ENCODE measurements at places on chromosomes 7 and 10.

- no peak for DNase-seq
These were observed 80.3 kb downstream of the KLF6 start for GRCh38 chr10:3704565-3705325.

GRCh38 chr10:46542567-46543465 lies 13.6 kb downstream of the GPRIN2 start:
- no peak for DNase-seq

- no peak for DNase-seq
These were observed 28.1 kb downstream of the AGAP3 start for GRCh38 chr7:151114151-151115090.

GRCh38 chr10:15472008-15472407 lies 100.9 kb upstream of the FAM171A1 start:
- no peak for DNase-seq

- no peak for DNase-seq
These were observed 285.9 kb upstream of the SMIM30 start for GRCh38 chr7:113404245-113404644.

- no peak for DNase-seq
These were observed 112.5 kb downstream of the PRPF18 start for GRCh38 chr10:13699216-13699615.

- no peak for DNase-seq
These were observed 167.1 kb downstream of the ELMO1 start for GRCh38 chr7:37281368-37282092.

GRCh38 chr10:48242171-48242904 lies 32.2 kb downstream of the FRMPD2 start:
- DNase-seq, result no peak

- no peak for DNase-seq
These were observed 87.3 kb upstream of the TES start for GRCh38 chr7:116122972-116123595.

- DNase-seq, result peak; percentile 23
These were observed 45.8 kb downstream of the HDAC9 start for GRCh38 chr7:18541181-18541870.

DNA sequence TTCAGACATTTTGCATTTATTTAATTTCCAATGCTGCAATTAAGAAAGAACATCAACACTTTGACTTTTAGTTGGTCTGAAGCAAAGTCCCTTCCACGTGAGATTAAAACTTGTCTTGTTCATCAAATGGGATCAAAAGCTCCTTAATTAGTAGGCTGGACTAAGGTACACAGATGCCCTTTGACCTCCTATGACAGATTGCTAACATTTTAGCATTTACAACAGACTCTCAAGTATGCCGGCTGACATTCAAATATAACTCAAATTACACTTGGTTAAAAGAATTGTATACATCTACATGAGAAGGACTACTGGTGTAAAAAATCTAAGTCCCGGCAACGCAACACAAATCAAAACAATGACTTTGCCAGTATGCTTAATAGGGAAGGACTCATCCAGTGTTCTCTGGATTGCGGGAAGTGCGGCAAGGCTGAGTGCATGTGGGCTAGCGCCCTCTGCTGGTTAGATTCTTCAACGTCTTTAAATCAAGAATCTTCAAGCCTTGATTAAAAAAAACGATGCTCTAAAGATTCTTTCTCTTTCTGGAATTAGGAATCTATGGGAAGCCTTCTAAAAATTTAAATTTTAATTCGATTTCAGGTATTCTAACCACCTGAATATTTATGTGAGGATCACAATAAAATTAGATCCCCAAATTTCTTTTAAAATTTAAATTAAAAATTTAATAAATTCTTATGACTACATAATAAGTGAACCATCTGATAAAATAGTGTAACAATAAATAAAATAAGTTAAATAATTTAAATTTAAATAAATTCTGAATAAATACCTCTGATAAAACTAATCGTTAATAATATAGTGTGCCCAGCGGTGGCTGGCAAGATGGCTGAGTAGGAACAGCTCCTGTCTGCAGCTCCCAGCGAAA lies 444.7 kb downstream of the DGKB start:
- DNase-seq, result peak; percentile 3

GRCh38 chr7:66626331-66626934 lies 2.2 kb upstream of the KCTD7 start:
- DNase-seq, result no peak

DNA sequence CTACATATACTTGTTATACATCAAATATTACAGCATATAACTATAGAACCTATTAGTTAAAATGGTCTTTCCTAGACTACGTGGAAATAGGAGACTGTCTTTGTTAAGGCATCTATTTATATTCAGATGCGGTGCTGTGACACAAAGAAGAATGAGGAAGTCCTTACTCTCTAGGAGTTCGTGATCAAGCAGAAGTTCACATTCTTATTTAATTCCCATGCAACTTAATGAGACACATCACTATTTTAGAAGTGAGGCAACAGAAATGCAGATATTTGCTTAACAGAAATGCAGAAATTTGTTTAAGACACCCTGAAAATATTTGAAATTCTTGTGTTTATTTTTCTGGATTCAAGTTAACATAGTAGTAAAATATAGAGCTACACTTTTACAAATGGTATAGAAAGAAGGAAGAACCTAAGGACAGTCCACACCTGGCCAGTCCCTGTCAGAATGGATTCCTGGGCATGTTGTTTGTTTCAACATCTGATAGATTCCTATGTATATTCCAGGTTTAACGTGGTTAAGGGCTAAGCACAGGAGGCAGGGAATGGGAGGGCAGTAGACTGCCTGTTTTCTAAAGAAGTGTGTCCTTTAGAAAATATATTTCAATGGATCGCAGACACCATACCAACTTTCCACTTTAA lies 70.6 kb upstream of the NXPH1 start:
- no peak for DNase-seq

DNA sequence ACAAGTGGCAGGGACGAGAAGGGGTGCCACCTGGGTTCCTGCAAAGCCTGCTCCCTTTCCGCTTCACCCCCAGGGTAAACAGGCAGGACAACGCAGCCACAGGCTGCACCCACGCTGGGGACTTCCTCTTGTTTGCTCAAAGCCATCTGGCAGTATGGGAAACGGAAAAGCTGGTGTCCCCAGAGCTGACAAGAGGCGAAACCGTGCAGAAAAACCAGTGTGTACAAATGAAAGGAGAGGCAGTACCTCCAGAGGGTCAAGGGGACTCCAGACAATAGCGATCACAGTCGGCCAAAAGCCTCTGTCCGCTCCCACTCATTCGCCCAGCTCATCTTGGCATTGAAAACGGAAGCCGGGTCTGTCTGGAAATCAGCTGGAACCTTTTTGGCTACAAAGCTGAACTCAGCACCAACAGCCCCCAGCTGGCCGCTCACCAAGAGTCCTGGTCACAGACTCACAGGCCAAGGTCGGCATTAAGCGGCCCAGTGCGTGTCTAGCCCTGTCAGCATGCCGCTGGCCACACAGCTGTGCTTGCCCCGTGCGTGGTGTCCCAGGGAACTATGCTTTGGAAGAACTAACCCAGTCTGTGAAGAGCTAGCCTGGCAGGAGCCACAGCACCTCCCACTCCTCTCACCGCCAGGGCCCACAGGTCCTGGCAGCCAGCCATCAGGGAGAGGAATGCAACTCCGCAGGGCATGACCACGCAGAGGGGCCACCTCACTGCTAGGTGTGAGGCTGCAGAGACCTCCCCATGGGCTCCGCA lies 10.4 kb downstream of the TNS3 start:
- peak; percentile 41 for DNase-seq

GRCh38 chr10:29271877-29272276 lies 17.0 kb upstream of the LYZL1 start:
- no peak for DNase-seq

DNA sequence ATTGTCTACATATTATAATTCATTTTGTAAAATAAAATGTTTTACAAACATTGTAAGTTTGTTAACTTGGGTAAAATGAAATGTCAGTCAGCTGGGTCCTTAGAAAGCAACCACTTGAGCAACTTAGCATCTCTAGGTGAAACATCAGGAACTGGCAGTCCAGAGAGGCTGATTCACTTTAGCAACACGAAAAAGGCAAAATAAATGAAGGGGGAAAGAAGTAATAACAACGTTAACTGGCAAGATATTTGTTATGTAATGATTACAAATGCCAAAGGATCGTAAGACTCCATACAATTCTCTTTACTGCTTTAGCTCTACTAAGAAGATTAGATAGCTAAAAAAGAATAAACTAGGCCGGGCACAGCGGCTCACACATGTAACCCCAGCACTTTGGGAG lies 5.0 kb downstream of the PDZD8 start:
- DNase-seq, result no peak

- DNase-seq, result no peak
These were observed 163.2 kb upstream of the GPR26 start for GRCh38 chr10:123502983-123503382.

DNA sequence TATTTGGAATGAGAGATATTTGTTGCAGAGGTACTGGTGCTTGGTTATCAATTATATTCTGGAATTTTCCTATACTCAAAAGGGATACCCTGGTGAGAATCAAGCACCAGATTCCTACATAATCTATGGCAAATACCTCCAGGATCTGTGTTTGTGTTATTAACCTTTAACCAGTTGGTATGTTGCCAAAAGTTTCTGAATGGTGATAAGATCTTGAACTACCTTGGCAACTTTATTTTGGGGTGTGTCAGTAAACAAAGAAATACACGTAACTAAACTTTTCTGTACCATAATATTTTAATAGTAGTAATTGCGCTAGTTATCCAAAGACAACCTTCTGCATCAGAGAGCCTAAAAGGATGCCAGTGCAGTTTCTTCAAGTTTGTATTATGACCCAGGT lies 13.4 kb downstream of the SCIN start:
- DNase-seq, result no peak

DNA sequence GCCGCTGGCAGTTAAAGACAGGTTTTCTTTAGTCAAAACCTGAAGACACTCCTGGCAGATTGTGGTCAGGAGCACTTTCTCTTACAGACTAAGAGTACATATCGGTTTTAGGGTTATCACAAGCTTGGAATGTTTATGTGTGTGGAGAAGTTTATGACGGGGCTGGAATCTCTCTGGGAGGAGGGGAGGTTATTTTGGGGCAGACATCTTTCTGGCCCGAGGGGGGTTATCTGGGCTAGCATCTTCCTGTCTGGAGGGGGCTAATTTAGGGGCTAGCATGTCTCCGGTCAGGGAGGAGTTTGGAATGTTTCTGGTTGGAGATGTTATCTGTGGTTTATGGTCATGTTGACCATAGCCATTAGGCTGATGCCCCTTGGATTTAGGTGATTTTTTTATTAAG lies 141.2 kb upstream of the KIF5B start:
- no peak for DNase-seq

DNA sequence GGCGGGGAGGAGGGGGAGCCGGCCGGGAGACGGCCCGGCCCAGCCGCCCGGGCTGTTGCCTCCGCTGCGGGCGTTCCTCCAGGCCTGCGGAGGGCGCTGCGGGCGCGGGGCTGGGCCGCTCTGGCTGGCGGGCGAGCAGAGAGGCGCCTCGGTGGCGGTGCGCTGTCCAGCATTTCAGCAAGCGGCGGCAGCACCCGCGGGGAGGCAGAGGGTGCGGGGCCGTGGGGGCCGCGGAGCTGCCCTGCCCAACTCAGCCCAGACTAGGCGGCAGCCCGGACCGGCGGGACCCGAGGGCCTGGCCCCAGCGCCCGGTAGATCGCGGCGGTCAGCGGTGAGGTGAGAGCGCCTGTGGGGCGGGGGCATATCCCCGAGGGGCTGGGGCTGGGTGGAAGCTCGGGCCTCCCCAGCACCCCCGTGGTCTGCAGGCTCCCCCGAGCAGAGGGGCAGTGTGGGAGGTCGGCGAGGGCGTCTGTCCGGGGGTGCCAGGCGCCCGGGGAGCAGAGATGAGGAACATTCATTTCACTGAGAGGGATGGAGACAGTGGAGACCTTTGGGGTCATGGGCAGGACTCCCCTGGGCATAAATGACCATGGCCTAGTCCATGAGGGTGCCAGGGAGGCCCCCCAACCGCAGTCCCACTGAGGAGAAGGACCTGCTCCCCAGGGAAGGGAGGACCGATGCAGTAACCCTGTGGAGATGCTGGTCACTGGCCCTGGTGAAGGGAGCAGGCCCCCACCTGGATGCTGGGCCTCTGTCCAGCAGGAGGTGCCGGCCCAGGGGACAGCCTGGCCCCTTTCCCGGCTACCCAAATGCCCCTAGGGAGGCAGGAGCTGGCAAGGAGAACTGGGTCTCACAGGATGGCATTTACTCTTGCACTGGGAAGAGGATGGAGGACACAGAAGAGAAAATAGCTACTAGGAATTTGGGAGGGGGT lies at the start of gene SRRM3:
Gene SRRM3, plus strand, starts transcription at position 165 of the 934 bp plus-strand sequence. CDS start 33,171 bp downstream, outside the sequence.
- DNase-seq, result peak; percentile 49

- no peak for DNase-seq
These were observed 65.1 kb downstream of the ZRANB1 start for GRCh38 chr10:125006921-125007426.

GRCh38 chr10:108204528-108205305 lies 1040.2 kb upstream of the SORCS1 start:
- DNase-seq, result no peak

- DNase-seq, result no peak
These were observed 125.7 kb upstream of the CXCL12 start for GRCh38 chr10:44510379-44511115.

Data from amygdala (tissue), 56 donors.